B cell (primary cell): ENCODE measurements at places on chromosomes 7 and 10. TPM values are rescaled to one million over a fixed set of nuclear protein-coding genes. Genes with fewer than 3 reads are reported as not detected.

TUBB8 gene
- total RNA-seq, result 0.75 and 0.84 TPM in 2 replicates

SLC16A12 gene
- not detected in 2 replicates for total RNA-seq

RELN gene
- not detected in 2 replicates for total RNA-seq

LRRC61 gene
- 12.8 and 15.5 TPM in 2 replicates for total RNA-seq

ZNF804B gene
- total RNA-seq, result not detected in 2 replicates

GRCh38 chr7:46939089-46939488, 642.8 kb downstream of the TNS3 start:
- no peaks in the 10 kb centered on the region for H3K27me3 ChIP-seq
- H3K27ac ChIP-seq, result no peak overlapping the region
- no peaks in the 10 kb centered on the region for H3K4me1 ChIP-seq
- H3K4me3 ChIP-seq, result no peak overlapping the region

DNA sequence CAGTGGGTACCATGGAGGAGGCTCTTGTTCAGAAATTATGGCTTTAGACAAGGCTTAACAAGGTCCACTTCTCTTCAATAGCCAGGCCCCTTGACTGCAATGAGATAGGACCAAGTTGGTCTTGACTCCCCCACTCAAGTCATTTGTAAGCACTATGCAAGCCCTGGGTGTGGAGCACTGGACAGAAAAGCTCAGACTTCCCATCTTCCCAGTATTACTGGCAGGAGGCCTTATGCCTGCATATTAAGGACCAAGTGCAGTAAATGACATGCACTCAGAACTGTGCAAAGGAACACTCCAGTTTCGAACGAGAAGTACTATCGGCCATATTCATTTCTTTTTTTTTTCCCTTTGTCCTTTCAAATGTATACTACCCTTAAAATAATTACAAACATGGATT, 318.3 kb upstream of the LRRN3 start:
- no peaks in the 10 kb centered on the region for H3K27me3 ChIP-seq
- H3K4me3 ChIP-seq, result no peak overlapping the region
- H3K36me3 ChIP-seq, result no peaks in the 10 kb centered on the region

- H3K27ac ChIP-seq, result no peak overlapping the region
- no peak for DNase-seq
- peaks cover 2% of the 10 kb centered on the region for H3K27me3 ChIP-seq
- no peaks in the 10 kb centered on the region for H3K36me3 ChIP-seq
- H3K4me1 ChIP-seq, result no peaks in the 10 kb centered on the region
- H3K4me3 ChIP-seq, result no peak overlapping the region
Observed at GRCh38 chr10:124328477-124329220, 90.1 kb downstream of the OAT start.

GRCh38 chr10:79381804-79382221, 34.5 kb downstream of the PPIF start:
- no peak overlapping the region for H3K27ac ChIP-seq
- H3K4me1 ChIP-seq, result no peaks in the 10 kb centered on the region
- no peak for DNase-seq
- no peak overlapping the region for H3K4me3 ChIP-seq
- H3K27me3 ChIP-seq, result no peaks in the 10 kb centered on the region
- H3K36me3 ChIP-seq, result no peaks in the 10 kb centered on the region

GRCh38 chr10:33302208-33302829, 32.1 kb downstream of the NRP1 start:
- no peak overlapping the region for H3K4me3 ChIP-seq
- H3K27ac ChIP-seq, result no peak overlapping the region
- DNase-seq, result no peak
- H3K36me3 ChIP-seq, result no peaks in the 10 kb centered on the region
- H3K4me1 ChIP-seq, result no peaks in the 10 kb centered on the region
- no peaks in the 10 kb centered on the region for H3K27me3 ChIP-seq

DNA sequence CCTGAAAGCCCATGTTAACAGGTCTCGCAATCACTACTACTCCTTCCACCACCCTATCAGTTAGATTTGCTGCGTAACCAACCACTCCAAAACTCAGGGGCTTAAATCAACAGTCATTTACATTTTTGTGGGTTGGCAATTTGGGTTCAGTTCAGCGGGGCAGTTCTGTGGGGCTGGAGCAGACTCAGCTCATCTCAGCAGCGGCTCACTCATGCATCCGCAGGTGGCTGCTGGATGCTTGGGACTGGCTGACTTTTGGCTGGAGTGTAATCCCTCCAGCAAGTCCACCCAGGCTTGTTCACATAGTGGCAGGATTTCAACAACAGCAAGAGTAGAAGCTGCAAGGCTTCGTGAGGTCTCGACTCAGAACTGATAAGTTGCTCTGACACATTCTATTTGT, 79.2 kb downstream of the NEUROD6 start:
- H3K4me1 ChIP-seq, result no peaks in the 10 kb centered on the region
- no peak for DNase-seq
- no peaks in the 10 kb centered on the region for H3K27me3 ChIP-seq
- no peak overlapping the region for H3K4me3 ChIP-seq

DNA sequence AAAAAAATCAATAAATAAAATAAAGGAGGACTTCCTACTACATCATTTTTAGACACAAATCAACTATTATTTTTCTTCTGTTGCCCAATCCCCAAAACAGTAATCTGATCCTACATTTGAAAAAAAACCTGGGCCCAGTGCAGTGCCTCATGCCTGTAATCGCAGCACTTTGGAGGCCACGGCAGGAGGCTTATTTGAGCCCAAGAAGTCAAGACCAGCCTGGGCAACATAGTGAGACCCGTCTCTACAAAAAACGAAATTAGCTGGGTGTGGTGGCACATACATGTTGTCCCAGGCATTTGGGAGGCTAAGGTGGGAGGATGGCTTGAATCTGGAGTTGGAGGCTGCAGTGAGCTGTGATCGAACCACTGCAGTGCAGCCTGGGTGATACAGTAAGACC, 2.7 kb upstream of the GTF2I start:
- H3K4me3 ChIP-seq, result no peak overlapping the region
- H3K27ac ChIP-seq, result no peak overlapping the region
- H3K27me3 ChIP-seq, result no peaks in the 10 kb centered on the region
- no peaks in the 10 kb centered on the region for H3K36me3 ChIP-seq
- H3K4me1 ChIP-seq, result peaks cover 29% of the 10 kb centered on the region

- H3K4me3 ChIP-seq, result no peak overlapping the region
- no peak overlapping the region for H3K27ac ChIP-seq
- no peaks in the 10 kb centered on the region for H3K36me3 ChIP-seq
- H3K4me1 ChIP-seq, result no peaks in the 10 kb centered on the region
- H3K27me3 ChIP-seq, result no peaks in the 10 kb centered on the region
- DNase-seq, result no peak
Observed at GRCh38 chr7:132059141-132059540, 502.7 kb upstream of the PODXL start.

DNA sequence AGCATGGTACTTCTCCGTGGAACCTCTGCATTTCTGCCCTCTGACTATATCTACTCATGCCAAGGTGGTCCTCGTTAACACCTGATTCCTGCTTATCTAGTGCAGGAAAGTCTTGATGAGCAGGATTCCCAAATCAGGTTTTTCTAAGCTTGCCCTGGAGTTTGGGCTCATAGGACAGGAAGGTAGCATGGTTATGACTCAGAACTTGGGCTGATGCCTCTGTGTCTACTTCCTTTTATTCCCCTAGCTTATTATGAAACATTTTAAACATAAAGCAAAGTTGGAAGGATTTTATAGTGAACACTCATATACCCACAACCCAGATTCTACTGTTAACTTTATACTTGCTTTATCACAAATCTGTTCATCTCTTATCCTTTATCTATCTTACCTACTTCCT, 5.6 kb downstream of the SUFU start:
- H3K4me1 ChIP-seq, result peaks cover 24% of the 10 kb centered on the region
- no peak overlapping the region for H3K4me3 ChIP-seq
- H3K27ac ChIP-seq, result no peak overlapping the region
